ENCODE measurements at places on chromosomes 7 and 10.

- DNase-seq: no peak
Observed at GRCh38 chr7:36605261-36606051, 118.8 kb downstream of the AOAH start.

DNA sequence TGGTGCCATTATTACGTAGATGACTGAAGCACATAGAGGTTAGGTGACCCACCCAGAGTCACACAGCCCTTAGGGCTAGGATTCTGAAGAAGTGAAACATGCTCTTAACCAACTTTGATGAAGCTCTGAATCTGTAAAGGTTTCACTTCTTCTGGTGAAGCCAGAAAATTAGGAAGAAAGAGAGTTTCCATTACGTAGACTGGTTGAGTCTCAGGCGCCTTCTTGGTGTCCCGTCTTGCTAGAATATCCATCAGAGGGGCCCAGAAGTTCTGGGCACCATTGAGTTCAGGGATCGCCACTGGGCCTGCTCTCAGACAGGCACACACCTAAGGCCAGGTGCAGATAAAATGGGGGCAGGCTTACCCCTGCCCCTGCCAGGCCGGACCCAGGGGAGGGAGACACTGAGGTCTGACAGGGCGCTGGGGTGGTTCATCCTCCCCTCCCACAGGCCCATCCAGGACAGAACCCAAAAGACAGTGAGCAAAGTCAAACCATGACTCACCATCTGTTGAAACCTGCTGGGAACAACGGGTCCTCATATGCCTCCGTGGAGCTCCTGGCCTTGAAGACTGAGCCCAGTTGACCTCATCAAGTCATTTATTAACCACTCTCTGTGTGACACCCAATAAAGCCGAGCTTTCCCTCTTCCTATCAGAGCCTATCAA, 33.2 kb downstream of the DRGX start:
- no peak for DNase-seq

GRCh38 chr7:139698278-139698677, 79.5 kb downstream of the HIPK2 start:
- no peak for DNase-seq

- DNase-seq: no peak
Observed at GRCh38 chr10:31650010-31650409, 278.6 kb downstream of the ARHGAP12 start.

- no peak for DNase-seq
Observed at GRCh38 chr10:130910848-130911247, 400.7 kb downstream of the TCERG1L start.

GRCh38 chr7:142925413-142925812, 8.1 kb downstream of the TRPV5 start:
- no peak for DNase-seq

DNA sequence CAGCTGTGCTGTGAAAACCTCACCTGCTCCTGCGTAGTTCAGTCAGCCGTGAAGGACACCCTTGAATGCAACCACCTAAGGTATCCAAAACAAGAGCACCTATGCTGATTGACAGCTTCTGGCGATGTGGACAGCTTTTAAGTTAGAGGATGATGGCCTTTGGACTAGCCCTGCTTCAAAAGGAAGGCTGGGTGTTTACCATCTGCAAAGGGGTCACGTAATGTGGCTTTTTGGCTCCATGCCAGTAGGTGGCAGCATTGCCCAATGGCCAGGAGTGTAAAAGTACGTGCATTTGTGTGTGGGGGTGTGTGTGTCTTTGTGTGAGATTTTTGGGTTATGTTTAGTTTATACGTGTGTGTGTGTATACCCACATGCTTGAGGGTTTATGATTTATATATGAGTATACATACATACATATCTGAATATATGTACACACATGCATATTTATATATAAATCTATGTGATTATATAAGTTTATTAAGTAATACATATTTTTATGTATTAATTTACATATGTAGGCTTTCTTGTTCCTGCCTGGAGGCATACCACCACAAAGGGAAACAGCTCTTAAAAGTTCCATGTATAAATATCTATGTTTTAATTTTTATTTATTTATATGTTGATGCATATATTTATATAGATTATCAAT, 236.3 kb upstream of the ANKRD30A start:
- no peak for DNase-seq

GRCh38 chr7:139304517-139304916, 36.6 kb upstream of the FMC1 start:
- DNase-seq: no peak

DNA sequence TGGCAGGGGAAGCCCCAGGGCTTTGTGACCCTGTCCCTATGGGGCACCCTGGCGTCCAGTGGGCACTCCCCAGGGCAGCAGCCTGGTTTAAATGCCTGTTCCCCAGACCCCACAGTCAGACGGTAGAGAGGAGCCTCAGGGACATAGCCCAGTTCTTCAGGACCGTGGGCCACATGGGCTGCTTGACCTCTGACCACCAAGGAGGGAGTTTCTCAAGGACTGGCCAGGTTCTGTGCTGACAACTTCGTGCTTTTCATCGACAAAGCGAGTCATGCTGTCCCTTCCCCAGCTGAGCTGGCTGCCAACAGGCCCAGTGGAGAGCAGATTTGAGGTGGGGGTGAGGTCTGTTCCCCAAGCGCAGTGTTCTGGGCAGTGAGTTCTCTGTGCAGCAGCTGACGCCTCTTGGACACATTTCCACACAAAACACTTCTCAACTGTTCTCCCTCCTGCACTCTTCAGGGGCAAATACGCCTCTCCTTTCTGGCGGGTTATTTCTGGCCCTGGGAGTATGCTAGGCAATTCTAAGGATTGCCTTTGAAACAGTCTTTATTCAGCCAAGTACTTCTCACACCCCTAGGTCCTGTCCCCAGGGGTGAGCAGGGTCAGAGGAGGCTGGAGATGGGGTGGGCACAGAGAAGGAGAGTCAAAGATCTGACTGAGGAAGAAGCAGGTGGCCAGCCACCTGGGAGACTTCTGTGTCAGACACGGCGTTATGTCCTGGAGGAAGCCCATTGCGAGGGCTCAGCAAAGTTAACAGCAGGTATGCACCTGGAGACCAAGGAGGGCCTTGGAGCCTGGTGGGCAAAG, 57.3 kb upstream of the CAMK2B start:
- DNase-seq: no peak

- DNase-seq: no peak
Observed at GRCh38 chr7:45203936-45204445, 46.4 kb downstream of the RAMP3 start.

- no peak for DNase-seq
Observed at GRCh38 chr10:73206385-73206784, 38.5 kb downstream of the FAM149B1 start.

GRCh38 chr10:3783682-3784432, 1.2 kb downstream of the KLF6 start:
- DNase-seq: no peak

GRCh38 chr10:124041675-124042445, 51.5 kb downstream of the CHST15 start:
- DNase-seq: no peak

DNA sequence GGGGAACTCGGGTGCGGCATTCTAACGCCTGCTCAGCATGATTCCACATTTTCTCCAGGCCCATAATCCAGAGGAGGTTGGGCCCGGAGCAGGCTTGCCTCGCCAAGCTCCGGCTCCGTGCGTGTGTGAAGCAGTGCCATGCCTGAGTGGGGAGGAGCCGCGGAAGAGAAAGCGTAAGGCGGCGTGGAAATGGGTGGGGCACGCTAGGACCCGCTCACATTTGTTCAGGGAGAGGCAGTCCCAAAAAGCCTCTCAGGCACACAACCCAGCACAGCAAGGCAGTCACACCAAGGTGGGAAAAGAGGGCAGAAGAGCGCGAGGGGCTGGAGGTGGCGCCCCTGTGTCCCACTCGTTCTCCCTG, 695 bp upstream of the VDAC2 start:
- DNase-seq: peak; percentile 81

GRCh38 chr10:96541921-96542320, 28.2 kb upstream of the TLL2 start:
- DNase-seq: no peak

DNA sequence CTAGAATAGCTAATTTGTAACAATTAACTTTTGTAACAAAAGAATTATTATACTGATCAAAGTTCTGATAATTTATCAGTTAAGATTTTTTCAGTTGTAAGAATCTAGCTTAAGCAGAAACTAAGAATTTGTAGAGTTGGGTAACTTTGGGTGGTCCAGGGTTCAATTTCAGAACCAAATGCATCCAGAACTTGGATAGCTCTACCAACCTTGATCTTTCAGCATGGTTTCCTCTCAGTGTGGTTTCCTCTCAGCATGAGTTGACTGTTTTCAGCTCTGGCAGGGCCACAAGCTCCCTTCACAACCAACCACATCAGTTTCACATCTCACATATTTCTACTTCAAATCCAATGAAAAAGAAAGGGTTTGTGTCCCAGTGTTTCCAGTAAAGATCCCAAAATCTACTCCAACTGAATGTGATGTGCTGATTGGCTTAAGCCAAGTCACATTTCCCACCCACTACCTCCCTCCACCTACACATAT, 3.3 kb upstream of the FAS start:
- peak; percentile 51 for DNase-seq

- DNase-seq: peak; percentile 100
Observed at GRCh38 chr7:2734751-2735571, 47.0 kb downstream of the AMZ1 start.

- no peak for DNase-seq
Observed at GRCh38 chr10:69663369-69663947, 33.4 kb downstream of the FAM241B start.

DNA sequence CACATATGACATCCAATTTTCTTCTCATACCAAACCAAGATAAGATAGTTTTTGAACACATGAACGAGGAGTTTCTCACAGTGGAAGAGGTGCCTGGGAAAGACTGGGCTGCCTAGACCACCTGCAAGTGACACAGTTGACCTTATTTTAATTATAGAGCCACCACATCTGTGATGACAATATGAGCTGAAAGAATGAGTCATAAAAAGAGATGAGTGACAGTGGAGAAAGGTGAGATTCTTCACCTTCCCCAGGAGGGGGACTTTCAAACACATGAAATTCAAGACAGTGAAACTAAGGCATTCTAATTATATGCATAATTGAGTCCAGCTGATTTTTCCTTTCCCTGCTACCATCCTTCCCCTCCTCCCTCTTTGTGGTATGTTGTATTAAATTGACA, 475.5 kb downstream of the NXPH1 start:
- DNase-seq: no peak

DNA sequence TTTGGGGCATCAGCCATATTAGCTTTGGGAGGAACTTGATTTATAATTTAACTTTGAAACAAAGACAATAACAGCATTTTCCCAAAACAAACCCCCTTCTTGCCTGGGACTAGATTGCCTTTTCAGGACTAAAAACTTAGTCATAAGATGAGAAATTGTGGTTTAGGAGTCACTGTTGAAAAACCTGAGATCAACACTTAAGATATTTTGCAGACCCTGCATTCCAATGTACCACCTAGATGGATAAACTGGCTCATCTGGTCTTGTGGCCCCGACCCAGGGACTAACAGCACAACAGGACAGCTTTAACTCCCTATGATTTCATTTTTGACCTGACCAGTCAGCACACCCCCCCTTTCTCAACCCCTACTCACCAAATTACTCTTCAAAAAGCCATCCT, 1165.4 kb downstream of the XPNPEP1 start:
- no peak for DNase-seq

DNA sequence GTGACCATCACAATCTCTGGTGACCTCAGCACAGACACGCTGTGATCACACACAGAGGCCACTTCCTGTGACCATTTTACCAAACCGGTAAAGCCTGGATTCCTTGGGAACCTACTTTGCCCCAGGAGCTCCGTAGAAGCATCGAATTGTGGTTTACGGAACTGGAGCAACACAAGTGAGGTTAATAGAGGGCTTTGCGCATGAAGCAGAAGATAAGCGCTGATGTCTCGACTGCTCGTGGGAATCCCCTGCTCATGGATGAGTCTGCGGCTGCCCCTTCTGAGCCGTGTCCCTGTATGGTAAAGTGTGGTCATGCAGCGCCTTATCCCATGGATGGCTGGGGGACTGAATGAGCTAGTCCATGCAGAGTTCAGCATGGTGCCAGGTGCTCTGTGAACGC, 53.6 kb downstream of the VIPR2 start:
- no peak for DNase-seq

DNA sequence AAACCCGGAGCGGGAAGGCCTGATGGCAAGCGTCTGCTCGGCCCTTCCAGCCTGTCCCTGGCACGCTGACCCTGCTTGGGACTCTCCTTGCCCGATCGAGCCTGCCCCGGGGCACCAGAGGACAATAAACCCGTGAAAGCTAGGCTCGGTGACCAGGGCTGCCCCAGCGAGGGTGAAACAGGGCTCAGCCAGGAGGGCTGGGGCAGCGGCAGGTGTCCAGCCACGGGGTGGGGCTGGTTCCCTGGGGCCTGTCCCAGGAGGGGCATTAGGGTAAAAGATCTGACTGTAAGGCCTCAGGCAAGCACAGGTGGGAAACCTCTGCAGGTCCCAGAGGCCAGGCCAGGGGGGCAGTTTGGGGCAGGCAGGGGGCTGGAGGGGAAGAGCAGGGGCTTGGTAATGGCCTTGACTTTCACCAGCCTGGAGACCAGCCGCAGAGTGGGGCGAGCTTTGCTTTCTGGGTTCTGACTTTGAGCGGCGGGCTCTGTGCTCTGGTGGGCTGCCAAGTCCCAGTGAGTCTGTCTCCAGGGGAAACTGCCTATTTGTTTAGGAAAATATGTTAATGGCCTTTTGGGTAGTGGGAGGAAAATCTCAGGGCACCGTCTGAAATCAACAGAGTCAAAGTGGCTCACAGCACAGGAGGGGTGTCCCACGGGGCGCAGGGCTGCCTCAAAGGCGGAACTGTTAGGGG, 68.2 kb upstream of the INPP5A start:
- no peak for DNase-seq

- DNase-seq: no peak
Observed at GRCh38 chr10:34102893-34103506, 712.1 kb downstream of the PARD3 start.

- no peak for DNase-seq
Observed at GRCh38 chr10:128519581-128519980, 393.4 kb upstream of the MKI67 start.

- no peak for DNase-seq
Observed at GRCh38 chr10:24241536-24242040, 32.6 kb downstream of the KIAA1217 start.

GRCh38 chr7:9822458-9823290, 1151.0 kb upstream of the PHF14 start:
- no peak for DNase-seq

GRCh38 chr7:27686315-27686714, 23.6 kb upstream of the HIBADH start:
- no peak for DNase-seq

GRCh38 chr10:124593431-124593985, 131.9 kb downstream of the LHPP start:
- no peak for DNase-seq

GRCh38 chr10:78774999-78775711, 293.6 kb upstream of the ZMIZ1 start:
- DNase-seq: no peak

DNA sequence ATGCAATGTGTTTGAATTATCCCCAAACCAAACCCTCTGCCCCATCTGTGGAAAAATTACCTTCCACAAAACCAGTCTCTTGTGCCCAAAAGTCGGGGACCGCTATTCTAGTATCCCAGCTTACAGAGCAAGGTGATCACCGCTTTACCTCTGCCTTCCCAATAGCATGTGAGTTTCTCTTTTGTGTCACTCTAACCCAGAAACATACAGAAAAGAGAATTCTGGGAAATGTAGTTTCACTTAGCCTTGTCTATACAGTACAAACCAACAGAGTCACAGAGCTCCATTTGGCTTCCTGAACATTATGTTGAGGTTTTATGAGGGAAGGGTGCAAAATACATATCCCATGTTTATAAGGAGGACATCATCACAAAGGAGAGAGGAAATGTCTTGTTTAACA, 260.3 kb upstream of the MINDY3 start:
- DNase-seq: no peak
